ENCODE measurements at places on chromosomes 11 and 22.

GRCh38 chr22:37986371-37986770 is 2.0 kb upstream of the SOX10 start:
- DNase-seq: no peak

- DNase-seq: no peak
Observed at GRCh38 chr11:2270322-2271076, at the start of gene ASCL2. Gene ASCL2 (minus strand): TSS chr11:2270588. CDS start chr11:2270332, 256 bp downstream.

GRCh38 chr22:45413368-45414211 is at the start of the genes RIBC2 and SMC1B:
Gene RIBC2 (plus strand): TSS chr22:45413693. CDS start chr22:45413887, 194 bp downstream.
Gene SMC1B (minus strand): TSS chr22:45413599. CDS start chr22:45413567, 32 bp downstream.
- DNase-seq: peak; percentile 88

DNA sequence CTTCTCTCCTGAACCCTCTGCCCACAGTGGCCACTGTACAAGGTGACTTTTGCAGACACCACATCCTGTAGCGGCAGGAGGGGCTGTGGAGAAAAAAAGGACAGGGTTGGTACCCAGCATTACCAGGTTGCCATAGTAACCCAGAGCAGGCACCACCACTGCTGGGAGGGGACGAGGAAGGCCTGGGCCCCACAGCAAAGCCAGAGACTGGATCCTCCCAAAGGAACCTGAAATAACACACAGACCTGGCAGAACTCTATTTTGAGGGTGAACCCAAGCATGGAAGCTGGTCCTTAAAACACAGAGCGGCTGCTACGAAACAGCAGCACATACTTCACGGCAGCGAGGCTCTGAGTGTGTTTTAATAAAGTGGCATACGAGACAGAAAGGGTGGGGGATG is 380.6 kb downstream of the CTTN start:
- DNase-seq: no peak

- peak; percentile 26 for DNase-seq
Observed at GRCh38 chr22:18906896-18907295, 776 bp downstream of the DGCR6 start.

- DNase-seq: no peak
Observed at GRCh38 chr11:17541330-17541885, 2.8 kb downstream of the USH1C start.

DNA sequence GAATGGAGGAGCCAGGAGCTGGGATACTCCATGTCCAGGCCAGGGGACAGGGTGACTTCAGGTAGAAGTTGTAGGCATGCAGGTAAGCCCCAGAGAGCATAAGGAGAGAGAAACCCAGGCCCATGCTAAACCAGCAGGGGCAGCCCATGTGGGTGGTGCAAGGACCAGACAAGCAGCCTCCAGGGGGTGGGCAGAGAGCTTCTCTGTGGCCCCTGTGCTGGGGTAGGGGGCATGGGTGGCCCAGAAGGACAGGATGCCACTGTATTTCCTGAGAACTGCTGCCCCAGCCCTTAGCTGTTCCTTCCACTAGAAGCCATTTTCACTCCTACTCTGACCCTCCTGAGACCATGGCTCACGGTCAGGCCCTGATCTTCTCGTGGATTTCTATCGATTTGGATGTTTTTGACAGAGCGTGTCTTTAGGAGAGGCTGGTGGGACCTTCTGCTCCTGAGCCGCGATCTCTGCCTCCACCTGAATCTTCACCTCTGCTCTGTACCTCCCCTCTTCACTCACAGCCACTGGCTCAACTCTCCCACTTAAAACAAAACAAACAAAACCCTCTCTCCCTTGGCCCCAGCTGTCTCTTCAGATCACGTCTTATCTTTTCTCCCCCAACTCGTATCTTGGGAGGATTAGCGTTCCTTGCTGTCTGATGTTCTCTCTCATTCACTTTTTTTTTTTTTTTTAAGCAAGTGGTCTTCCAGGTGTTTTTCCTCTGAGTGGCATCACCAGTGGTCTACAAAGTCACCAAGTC is 112.2 kb downstream of the NECTIN1 start:
- DNase-seq: no peak
